ENCODE measurements at places on chromosomes 7 and 10. TPM values are rescaled to one million over a fixed set of nuclear protein-coding genes. Genes with fewer than 3 reads are reported as not detected.

Gene NRBF2
- total RNA-seq: 23.1 TPM

DNA sequence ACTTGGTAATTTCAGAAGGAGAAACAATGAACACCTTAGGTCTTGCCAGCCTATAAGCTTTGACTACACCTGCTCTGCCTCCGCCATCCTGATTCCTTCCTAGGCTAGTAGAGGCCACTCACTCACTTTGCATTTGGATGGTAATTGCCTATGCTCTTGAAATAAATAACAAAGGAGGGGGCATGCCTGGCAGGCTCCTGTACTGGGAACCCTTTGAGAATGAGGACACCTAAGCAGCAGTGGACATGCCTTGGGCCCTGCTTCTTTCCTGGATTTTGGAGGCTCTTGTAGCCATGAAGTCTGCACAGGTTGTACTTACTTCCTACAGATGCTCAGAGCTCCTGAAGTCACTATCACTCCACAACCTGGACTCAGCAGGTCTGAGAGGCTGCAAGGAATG, 65.8 kb downstream of the BLNK start:
- no peak for DNase-seq

- DNase-seq: no peak
These were observed 25.8 kb downstream of the NHLRC2 start for GRCh38 chr10:113880236-113880635.

DNA sequence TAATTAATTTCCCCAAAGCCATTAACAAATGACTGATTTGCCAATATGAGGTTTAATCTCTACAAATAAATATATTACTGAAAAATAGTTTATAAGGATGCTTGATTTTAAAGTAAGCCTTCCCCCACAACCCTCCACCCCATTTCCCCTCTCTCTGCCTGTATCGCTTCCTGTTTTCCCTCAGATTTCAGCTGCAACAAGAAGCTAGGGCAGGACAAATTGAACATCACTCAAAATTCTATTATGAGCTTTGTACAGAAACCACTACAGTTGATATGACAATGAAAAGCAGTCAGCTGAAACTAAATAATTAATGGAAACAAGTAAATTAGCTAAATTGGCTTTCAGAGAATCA, 109.0 kb upstream of the SP4 start:
- DNase-seq: no peak

- no peak for DNase-seq
These were observed 117.2 kb upstream of the ADCY1 start for GRCh38 chr7:45456747-45457524.

Data from activated CD8-positive, alpha-beta T cell treated with anti-CD3 and anti-CD28 coated beads for 36 hours (primary cell).